Thyroid gland (tissue), 4 donors: ENCODE measurements at places on chromosomes 5 and 9.

DNA sequence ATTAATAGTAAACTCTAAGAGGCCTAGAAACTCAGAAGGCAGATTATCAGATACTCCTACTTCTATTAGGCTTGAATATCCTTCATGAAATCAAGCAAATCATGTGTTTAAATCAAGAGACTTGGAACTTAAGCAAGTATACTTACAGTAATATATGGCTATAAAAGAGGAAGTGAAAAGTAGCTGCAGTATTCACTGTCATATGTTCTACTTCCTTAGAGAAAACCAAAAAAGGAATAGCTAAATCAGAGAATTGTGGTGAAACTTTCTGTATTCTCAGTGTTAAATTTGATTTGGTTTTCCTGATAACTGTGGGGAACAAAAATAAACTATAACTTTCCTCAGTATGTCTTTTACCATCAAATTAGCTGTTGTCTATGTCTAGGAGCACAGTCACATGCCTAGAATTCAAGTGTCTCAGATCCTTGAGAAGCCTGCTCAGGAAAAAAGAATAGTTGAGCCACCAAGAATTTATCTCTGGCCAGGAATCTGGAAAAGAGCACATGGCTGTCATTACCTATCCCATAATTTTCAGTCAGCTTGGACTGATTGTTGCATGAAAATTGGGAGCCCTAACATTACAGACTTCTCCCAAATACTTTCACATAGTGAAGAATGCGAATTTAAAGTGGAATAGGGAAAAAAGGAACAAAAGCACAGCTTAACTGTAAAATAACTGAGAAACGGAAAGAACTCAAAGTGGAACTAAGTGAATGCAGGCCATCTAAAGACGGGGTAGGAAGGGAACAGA is 1.7 kb downstream of the FKBP15 start:
- no peak for DNase-seq

DNA sequence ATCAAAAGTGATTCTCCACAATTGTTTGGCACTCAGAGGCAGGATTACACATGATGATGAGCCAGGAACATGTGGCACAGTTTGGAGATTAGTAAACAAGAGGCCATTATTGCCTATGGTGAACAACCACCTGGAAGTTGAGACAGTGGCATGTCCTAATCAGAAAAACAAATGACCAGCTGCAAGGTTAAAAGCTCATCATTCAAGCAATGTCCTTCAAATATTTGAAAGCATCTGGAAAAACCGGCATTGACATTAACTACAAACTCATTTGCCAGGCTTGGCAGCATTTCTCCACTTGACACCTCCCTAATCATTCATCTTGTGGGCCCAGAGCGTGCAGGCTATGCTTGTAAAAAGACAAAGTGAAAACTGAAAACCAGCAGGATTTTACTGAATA is 80.6 kb upstream of the MEGF10 start:
- DNase-seq = no peak

DNA sequence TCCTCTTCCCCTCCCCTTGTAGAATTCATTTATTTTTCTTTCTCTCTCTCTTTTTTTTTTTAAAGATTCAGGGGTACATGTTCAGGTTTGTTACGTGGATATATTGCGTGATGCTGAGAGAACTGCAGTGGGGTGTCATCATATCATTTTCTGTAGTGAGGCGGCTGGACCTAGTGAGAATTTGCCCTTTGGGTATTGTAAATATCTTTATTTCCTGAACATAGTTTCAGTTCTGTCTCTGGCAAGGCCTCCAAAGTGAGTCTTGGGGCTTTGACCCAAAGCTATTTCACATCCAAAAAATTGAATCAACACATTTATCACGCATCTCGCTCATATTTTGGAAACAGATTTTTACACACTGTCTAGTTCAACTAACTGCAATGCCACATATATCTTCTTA is 25.4 kb upstream of the MYOT start:
- no peak for DNase-seq

GRCh38 chr9:132108728-132109127 is 29.1 kb upstream of the MED27 start:
- DNase-seq = no peak

DNA sequence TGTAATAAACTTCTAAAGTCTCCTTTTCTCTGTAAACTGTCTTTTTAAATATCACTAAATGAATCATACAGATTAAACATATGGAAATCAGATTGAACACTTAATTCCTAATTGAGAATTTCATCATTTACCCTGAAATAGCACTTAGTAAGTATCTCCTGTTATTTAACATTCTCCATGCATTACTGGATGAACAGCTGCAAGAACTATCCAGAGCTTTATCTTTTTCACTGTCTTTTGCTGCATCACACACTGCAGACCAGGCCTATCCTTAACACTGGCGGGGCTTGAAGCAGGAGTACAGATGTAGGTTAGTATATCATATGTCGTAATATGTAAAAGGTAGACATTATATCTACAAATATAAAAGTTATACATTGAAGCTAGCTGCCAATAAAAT is 108.7 kb upstream of the EFNA5 start:
- no peak for DNase-seq

DNA sequence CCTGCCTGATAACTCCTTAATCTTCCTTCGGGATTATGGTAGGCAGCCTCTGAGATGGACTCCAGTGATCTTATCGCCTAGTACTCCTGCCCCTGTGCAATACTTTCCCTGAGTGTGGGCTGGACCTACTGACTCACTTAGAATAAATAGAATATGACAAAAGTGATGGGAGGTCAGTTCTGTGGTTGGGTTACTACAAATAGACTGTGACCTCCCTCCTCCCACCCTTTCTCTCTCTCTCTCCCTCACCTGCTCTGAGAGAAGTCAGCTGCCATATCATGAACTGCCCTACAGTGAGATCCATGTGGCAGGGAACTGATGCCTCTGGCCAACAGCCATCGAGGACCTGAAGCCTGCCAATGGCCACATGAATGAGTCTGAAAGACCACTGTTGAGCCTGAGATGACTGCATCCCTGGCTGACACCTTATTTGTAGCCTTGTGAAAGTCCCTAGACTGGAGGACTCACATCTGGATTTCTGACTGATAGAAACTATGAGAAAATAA is 31.7 kb downstream of the NRG2 start:
- DNase-seq = no peak

DNA sequence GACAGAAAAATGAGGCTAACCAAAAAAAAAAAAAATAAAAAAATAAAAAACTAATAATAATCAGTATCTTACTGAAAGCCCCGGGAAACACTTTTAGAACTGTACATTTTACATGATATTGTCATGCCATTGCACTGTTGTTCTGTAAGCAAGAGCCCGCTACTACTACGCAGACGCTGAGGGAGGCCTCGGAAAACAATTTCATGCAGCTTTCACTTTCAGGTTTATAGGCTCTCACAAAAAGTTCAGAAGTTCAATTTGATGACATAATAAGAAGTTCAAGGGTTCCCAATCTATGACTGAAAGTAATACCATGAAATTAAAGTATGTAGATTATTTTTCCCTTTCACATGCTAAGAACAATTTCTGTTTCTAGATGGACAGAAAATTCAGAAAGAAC is 318.3 kb upstream of the ITGA1 start:
- DNase-seq = no peak

DNA sequence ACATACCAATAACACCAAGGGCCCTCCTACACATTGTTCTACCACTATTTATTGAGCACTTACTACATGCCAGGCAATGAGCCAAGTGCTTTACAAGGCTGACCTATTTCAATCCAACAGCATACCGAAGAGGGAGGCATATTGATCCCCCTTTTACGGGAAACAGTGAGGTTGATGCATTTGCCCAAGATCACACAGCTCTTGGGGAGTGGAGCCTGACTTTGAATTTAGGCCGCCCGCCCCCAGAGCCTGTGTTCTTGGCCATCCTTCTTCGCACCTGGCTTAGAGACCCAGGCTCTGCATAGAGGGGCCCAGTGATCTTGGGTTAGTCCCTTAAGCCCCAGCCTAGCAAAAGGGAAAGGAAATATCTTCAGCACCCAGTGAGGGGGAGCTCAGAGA is 158.1 kb upstream of the IER5L start:
- DNase-seq = no peak

DNA sequence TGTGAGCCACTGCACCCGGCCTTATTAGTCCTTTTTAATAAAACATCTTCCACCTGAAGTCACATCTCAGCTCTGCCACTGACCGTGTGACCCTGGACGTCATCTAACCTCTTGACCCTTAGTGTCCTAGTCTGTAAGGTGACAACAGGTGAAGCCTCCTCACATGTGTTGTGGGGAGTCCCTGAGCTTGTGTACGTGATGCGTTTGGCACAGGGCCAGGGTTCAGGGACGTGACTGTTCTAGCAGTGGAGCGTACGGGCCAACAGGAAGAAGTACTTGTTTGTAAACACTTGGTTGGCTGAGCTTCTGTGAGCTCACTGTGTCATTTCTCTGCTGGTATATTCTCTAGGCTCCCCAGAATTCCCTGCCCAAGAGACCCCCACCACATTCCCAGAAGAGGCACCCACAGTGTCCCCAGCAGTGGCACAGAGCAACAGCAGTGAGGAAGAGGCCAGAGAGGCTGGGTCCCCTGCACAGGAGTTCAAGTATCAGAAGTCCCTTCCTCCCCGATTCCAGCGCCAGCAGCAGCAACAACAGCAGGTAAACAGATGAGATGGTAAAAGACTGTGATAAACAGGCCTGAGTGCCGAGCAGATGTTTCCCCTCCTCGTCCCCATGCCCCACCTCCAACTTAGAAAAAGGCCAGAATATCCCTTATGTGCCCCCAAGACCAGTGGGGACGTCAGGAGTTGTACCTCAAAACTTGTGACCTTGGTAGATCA is 35.3 kb upstream of the POMT1 start:
- DNase-seq = no peak

DNA sequence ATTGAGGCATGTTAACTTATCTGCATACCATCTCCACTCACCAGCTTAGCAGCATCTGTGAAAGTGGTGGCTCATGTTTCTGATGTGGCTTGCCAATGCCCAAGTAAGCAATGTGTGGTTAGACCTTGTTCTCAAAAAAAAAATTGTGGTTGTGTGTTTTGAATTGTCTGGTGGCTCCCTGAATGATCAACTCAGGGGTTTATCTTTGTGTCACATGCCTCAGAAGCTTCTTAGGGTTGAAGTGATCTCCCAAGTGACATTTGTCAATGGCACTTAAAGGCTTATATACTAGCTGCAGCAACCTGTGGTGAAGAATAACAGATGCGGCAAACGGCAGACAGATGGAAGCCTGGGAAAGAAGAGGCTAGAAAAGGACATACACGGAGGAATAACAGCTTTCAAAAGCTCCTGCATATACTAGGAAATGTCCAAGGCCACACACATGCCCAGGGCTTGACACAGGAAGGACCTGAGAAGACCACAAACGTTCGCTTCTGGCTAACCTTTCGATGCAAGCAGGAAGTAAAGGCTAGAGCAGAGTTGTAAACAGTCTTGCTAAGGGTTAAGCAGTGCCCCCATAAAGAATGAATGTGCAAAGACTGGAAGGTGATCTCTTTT is 42.2 kb upstream of the FSD1L start:
- DNase-seq = no peak

- no peak for DNase-seq
Measured at GRCh38 chr5:55904152-55904551, 53.0 kb downstream of the IL31RA start.

- DNase-seq = no peak
Measured at GRCh38 chr9:5184776-5185175, 663 bp downstream of the INSL6 start.

DNA sequence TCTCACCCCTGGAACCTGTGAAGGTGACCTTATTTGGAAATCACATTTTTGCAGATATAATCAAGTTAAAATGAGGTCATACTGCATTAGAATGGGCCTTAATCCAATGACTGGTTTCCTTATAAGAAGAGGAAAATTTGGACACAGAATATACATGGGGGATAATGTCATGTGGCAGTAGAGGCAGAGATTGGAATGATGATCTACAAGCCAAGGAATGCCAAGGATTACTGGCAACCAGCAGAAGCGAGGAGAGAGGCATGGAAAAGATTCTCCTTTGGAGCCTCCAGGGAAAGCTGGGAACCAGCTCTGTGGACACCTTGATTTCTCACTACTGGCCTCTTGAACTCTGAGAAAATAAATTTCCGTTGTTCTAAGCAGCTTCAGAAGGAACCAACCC is 20.2 kb upstream of the CEP78 start:
- DNase-seq = no peak

GRCh38 chr9:7108936-7109335 is 351.2 kb downstream of the KDM4C start:
- no peak for DNase-seq

DNA sequence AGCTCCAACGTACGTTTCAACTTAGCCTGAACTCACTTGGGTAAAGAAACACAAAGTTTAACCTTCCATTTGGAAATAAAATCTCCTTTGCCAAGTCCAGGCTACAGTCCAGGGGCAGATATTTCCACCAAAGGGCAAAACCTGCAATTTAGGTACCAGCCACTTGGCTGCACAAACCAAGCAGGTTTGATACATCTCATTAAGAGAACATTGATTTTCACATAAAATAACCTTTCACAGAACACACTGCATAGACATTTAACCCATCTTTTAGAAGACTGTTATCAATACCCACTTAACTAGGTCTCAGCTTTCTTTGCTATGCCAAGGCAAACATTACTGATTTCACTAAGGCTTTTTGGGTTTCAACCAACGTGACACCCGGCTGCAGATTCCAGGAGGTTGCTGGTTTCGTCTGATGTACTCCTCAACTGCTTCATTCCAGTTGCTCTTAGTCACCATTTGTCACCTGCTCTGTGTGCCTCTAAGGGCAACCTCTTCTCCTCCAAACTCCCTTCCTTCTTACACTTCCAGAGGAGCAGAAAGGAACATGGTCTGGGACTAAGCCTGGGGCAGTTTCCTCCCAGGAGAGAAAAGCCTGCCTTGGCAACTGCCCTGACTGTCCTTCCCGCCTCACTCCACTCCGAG is 67.1 kb downstream of the EPB41L4B start:
- DNase-seq = peak; percentile 61

- no peak for DNase-seq
Measured at GRCh38 chr5:133317558-133317957, 265.7 kb downstream of the HSPA4 start.

- no peak for DNase-seq
Measured at GRCh38 chr9:129281506-129282145, 103.6 kb upstream of the IER5L start.

DNA sequence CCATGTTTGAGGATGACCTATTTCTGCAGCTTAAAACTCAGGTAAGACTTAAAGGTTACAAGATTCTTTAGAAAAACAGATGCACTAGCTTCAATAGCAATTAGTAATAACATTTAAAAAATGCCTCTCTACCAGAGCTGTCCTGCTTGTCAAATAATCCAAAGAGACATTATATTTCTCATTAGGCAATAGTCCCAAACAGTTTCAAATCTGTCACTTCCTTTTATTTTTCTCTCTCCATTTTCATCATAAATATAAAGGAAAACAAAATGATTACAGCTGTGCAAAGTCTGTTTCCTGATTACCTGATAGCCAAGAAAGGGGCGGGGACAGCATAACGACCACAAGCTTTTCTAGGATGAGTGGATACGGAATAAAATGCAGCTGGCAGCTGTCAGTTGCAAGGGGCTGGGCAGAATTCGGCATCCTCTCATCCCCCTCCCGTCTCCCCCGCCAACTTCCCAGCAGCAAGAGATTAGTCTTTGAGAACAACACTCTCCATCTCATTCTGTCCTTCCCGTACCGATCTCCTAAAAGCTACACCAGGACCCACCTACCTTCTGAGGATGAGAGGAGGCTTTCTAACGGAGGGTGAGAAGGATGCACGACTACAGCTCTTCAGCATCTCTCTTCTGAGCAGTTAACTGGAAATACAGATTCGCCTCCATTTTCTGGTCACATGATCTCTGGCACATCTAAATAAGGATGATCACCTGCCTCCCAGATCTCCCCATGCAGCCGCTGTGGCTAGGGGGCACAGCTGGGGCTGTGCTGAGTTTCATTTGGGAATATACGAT is 72.5 kb upstream of the PCA3 start:
- no peak for DNase-seq

GRCh38 chr9:68739621-68740174 is 34.7 kb downstream of the PIP5K1B start:
- DNase-seq = no peak
